ENCODE measurements at places on chromosomes 3 and 15. TPM values are rescaled to one million over a fixed set of nuclear protein-coding genes. Genes with fewer than 3 reads are reported as not detected.

DNA sequence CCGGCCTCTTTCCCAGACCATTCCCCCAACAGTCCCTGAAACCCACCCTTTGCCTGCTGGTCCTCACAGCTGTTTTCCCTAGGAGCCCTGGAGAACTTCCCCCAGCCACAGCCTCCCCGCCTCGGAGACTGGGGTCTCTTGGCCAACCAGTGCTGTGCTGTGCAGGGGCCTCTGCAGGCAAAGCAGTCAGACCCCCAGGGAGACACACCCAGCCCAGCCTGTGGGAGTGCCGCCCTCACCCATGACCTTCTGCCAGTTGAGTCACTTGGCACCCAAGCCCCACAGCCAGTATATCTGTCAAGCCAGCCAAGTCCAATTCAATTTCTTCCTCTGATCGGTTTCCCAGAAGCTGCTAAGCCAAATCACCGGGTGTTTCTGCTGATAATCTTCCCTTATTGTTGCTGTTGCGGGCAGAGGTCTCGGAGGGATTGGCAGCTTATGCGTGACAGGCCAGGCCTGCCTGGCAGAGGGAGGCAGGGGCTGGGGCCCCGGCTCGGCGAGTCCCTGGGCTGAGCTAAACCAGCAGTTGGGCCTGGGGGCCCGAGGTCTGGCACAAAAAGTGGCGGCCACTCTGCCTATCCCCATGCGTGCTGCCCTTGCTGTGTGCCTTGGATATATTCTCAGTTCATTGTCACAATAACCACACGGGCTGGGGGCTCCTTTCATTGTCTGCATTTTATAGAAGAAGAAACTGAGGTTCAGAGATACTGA lies 65.6 kb upstream of the SLC6A1 start:
- no peaks in the 10 kb centered on the region for H3K4me1 ChIP-seq
- H3K27me3 ChIP-seq = peaks cover 10% of the 10 kb centered on the region
- H3K27ac ChIP-seq = no peak overlapping the region
- no peak for DNase-seq
- no peaks in the 10 kb centered on the region for H3K36me3 ChIP-seq
- no peak overlapping the region for H3K4me3 ChIP-seq

Gene THRB
- total RNA-seq = not detected

DNA sequence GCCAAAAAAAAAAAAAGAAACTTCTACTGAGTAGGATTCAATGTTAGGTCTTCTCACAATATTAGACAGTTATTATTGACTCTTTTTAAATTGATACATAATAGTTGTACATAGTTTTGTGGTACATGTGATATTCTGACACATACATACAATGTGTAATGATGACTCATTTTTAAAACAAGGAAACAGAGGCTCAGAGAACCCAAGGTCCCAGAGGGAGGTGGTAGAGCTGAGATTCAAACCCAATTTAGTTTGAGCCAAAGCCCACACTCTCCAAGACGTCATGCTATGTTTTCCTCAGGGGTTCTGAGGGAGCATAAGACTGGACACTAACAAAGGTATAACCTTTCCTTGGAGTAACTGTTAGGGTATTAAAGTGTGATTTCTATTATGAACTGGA lies 40.6 kb downstream of the MYO5C start:
- no peaks in the 10 kb centered on the region for H3K36me3 ChIP-seq
- no peaks in the 10 kb centered on the region for H3K27me3 ChIP-seq
- no peak overlapping the region for H3K4me3 ChIP-seq
- no peak for DNase-seq

DNA sequence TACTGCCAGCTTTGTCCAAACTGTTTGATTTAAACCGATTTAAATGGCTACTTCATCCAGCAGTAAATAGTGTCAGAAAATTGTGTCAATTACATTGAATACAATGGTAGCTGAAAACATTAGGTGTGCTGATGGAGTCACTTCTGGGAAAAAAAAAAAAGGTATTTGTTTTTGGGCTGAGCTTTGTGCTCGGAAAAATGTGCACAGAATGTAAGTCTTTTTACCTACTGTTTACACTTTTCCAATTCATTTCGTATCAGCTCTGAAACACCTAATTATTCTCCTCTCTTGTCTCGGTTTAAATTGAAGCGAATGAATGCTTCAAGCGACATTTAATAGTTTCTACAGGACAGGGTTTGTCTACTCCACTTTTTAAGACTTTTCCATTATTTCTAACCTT lies 1078.4 kb downstream of the ROBO1 start:
- no peak overlapping the region for H3K27ac ChIP-seq
- no peaks in the 10 kb centered on the region for H3K36me3 ChIP-seq
- H3K4me3 ChIP-seq = no peak overlapping the region

Gene ITPKA
- total RNA-seq = 0.52 TPM

Gene MELTF
- 3.3 TPM for total RNA-seq

Gene CELSR3
- 20.9 TPM for total RNA-seq

GRCh38 chr3:18349197-18349798 lies 75.8 kb downstream of the SATB1 start:
- no peaks in the 10 kb centered on the region for H3K27me3 ChIP-seq
- no peaks in the 10 kb centered on the region for H3K4me1 ChIP-seq
- H3K4me3 ChIP-seq = no peak overlapping the region
- peaks cover 47% of the 10 kb centered on the region for H3K36me3 ChIP-seq
- no peak overlapping the region for H3K27ac ChIP-seq
- no peak for DNase-seq

DNA sequence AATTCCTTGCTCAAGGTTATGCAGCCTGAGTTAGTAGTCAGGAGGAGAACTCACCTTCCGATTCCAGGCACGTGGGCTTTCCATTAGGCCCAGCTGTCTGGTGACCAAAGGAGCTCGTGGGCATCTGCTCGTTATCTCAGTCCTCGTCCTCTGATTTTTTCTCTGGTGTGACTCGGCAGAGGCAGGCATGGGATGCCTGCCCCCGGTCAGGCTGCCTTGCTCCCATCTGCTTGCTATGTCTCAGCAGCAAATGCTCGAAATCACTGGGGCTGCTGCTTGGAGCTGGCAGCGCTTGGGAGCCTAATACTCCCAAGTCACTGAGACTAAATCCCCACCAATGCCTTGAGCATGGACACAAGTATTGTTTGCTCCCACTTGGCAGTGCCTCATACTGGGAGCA lies 84.5 kb upstream of the NMNAT3 start:
- H3K4me3 ChIP-seq = no peak overlapping the region
- no peaks in the 10 kb centered on the region for H3K36me3 ChIP-seq
- H3K27me3 ChIP-seq = no peaks in the 10 kb centered on the region
- H3K27ac ChIP-seq = no peak overlapping the region
- H3K4me1 ChIP-seq = no peaks in the 10 kb centered on the region

DNA sequence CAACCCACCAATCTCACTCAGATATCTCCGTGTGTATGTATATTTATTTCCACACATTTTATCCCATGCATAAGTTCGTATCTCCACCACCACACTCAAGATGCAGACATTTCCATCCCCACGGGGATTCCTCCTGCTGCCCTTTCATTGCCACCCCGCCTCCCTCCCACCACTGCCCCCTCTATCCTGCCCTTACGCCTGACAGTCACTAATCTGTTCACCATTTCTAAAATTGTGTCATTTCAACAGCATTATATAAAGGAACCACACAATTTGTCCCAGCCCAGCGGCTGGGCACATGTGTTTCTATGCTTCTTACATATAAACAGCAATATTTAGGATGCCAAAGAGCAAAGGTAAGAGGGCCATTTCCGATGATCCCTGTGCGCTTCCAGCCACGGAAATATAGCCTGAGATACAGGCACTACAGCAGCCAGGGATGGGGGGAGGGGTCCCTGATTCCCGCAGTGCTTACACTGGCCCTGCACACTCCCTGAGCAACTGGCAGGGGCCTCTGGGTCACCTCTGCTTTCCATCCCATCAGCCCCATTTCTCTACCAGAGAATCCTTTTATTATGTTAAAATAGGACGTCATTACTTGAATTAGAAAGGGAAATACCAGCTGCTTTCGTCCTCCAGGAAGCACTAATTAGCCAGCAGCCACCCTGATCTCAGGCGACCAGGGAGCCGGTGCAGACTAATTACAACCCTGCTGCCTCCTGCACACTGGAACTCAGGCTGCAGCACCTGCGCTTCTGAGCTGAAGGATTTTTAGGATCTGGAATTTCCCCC lies 372.0 kb upstream of the ATP10A start:
- no peaks in the 10 kb centered on the region for H3K4me1 ChIP-seq
- H3K27ac ChIP-seq = no peak overlapping the region
- DNase-seq = no peak
- H3K36me3 ChIP-seq = no peaks in the 10 kb centered on the region
- no peak overlapping the region for H3K4me3 ChIP-seq
- no peaks in the 10 kb centered on the region for H3K27me3 ChIP-seq

Gene DPPA2
- not detected for total RNA-seq

DNA sequence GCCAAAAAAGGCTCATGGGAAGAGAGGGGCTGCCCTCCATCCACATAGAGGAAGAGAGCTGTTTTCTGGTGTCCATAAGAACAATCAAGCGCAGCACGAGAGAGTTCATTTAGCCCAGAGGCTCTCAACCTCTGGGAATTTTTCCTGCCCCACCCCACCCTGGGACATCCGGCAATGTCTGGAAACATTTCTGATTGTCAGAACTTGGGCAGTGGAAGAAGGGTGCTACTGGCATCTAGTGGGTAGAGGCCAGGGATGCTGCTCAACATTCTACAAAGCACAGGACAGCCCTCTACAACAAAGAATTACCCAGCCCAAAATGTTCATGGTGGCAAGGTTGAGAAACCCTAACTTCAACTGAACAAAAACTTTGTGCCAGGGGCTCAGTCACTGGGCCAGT lies 92.9 kb downstream of the RAB11A start:
- H3K27me3 ChIP-seq = peaks cover 46% of the 10 kb centered on the region
- H3K4me3 ChIP-seq = no peak overlapping the region
- H3K4me1 ChIP-seq = no peaks in the 10 kb centered on the region
- no peak for DNase-seq
- H3K36me3 ChIP-seq = no peaks in the 10 kb centered on the region
- no peak overlapping the region for H3K27ac ChIP-seq
